Cortex of kidney (tissue), 1 donor: ENCODE measurements at places on chromosomes 16 and 17.

GRCh38 chr17:53950207-53950857, 127.6 kb downstream of the KIF2B start:
- no peak for DNase-seq

DNA sequence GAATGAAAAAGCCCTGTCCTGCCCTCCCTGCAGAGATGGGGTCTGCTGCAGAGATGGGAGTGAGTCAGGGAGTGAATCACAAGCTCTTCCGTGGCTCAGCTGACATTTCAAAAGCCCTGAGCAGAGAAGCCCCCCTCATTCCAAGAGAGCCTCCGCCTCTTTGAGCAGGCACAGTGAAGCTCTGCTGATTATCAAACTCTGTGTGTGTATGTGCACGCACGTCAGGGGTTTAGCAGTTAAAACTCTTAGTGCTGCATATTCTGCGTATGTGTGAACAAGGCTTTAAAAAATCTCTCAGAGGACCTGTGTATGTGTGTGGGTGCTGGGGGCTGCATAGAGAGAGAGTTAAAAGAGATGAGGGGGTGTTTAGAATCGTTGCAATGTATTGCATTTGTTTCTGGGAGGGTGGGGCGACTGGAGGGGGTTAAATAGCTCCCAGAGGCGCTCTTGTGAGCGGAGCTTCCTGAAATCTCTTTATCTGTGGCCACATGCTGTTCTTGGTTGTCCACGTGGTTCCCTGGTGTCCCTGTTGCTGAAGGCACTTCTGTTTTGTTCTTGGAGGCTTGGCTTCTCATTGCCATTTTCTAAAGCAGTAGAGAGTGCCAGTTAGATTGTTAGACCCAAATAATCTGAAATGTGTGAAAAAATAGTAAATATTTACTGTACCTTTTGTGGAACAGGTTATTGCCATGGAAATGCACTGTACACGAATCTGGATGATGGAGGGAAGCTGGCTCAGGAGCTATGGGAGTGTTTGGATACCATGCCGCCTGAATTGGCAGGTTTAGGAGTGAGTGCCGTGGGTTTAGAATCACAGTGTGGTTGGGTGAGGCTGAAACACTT, 116.6 kb downstream of the PRKCB start:
- no peak for DNase-seq

- DNase-seq, result no peak
These were observed 17.8 kb downstream of the HNF1B start for GRCh38 chr17:37726891-37727675.

- no peak for DNase-seq
These were observed 17.7 kb upstream of the GFOD2 start for GRCh38 chr16:67736858-67737257.

- no peak for DNase-seq
These were observed 60.5 kb downstream of the TMEM132E start for GRCh38 chr17:34639706-34640425.

GRCh38 chr17:50133028-50133768, 3.2 kb upstream of the SAMD14 start:
- DNase-seq, result no peak

DNA sequence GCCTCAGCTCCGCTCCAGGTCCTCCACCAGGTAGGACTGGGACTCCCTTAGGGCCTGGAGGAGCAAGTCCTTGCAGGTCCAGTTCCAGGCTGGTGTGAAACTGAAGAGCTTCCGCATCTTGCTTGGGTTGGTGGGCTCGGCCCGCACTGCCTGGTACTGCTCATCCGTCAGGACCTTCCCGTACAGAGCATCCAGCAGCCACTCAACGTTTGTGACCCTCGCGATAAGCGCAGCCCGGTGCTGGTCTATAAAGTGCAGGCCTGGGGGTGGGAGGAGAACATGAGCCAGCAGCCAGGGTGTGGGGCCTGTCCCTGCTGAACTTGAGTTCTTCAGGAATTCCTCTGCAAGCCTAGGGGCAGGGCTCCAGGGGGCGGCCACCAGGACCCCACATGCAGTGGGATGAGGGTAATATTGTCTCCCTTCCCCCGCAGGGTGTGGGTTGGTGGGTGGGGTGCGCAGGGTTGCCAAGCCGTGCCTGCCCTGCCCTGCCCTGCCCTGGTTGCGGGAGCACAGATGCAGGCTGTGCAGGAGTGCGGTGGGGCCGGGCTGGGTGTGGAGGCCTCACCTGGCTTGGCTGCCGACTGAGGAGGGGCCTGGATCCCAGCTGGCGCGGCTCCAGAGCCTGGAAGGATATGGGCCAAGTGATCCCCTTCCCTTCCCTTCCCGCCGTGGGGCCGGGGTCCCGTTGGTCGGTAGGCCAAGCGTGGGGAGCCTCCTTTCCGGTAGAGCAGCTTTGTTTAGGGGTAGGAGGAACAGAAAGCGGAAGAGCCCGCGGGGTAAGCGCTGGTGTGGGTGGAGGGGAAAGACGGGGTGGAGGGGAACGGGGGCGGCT, 762 bp downstream of the PYCARD start:
- no peak for DNase-seq

DNA sequence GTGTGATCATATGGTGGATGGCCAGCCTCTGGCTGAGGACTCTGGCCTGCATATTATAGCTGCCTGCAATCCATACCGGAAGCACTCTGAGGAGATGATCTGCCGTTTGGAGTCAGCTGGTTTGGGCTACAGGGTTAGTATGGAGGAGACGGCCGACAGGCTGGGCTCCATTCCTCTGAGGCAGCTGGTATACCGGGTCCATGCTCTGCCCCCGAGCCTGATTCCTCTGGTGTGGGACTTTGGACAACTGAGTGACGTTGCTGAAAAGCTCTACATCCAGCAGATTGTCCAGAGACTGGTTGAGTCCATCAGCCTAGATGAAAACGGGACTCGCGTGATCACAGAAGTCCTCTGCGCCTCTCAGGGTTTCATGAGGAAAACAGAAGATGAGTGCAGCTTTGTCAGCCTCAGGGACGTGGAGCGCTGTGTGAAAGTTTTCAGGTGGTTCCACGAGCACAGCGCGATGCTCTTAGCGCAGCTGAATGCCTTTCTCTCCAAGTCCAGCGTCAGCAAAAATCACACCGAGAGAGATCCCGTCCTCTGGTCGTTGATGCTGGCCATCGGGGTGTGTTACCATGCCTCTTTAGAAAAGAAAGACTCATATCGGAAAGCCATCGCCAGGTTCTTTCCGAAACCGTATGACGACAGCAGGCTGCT, 69.0 kb upstream of the ENDOV start:
- no peak for DNase-seq

- no peak for DNase-seq
These were observed 16.9 kb upstream of the GLG1 start for GRCh38 chr16:74623839-74624235.

- no peak for DNase-seq
These were observed 19.9 kb downstream of the ARL4D start for GRCh38 chr17:43418441-43419374.

- no peak for DNase-seq
These were observed 40.8 kb downstream of the IRX6 start for GRCh38 chr16:55364811-55365210.

DNA sequence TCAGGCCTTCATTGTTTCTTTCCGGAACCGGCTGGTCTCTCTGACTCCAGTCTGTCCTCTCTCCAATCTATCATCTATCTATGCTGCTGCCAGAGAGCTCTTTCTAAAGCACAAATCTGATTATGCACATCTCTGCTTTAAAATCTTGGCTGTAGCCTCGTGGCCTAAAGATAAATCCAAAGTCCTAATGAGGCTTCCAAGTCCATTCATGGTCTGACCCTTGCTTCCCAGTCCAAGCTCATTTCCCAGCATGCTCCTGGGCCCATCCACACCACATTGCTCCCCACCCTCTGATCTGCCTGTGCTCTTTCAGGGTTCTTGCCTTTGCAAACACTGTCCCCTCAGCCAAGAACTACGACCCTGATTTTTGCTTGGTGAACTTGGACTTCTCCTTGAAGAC, 21.5 kb upstream of the PHB1 start:
- no peak for DNase-seq

DNA sequence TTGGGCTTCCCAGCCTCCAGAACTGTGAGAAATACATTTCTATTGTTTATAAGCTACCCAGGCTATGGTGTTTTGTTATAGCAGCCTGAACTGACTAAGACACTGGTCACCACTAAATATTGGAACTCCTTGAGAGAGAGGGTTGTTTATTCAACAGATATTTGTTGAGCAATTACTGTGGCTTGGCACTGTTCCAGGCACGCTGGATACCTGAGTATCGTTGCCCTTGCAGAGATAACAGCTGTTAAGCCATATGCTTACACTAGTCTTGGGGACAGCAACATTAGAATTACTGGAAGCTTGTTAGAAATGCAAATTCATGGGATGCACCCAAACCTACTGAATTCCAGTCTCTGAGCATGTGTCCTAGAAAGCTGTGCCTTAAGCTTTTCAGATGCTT, 230.7 kb downstream of the HS3ST4 start:
- no peak for DNase-seq

DNA sequence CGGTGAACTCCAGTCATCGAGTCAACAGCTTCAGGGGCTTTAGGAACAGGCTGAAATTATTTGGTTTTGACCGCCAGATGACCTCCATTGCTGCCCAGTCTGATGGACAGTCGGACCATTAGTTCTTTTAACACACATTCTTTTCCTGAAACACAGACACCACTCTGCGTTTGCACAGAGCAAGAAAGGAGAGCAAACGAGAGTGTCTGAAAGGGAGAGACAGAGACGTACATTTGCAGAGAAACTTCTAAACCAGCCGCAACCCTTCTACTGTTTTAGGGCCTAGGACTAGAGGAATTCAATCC, 156.1 kb downstream of the SNX11 start:
- no peak for DNase-seq

GRCh38 chr17:5378566-5379207, 40.8 kb downstream of the NUP88 start:
- no peak for DNase-seq

DNA sequence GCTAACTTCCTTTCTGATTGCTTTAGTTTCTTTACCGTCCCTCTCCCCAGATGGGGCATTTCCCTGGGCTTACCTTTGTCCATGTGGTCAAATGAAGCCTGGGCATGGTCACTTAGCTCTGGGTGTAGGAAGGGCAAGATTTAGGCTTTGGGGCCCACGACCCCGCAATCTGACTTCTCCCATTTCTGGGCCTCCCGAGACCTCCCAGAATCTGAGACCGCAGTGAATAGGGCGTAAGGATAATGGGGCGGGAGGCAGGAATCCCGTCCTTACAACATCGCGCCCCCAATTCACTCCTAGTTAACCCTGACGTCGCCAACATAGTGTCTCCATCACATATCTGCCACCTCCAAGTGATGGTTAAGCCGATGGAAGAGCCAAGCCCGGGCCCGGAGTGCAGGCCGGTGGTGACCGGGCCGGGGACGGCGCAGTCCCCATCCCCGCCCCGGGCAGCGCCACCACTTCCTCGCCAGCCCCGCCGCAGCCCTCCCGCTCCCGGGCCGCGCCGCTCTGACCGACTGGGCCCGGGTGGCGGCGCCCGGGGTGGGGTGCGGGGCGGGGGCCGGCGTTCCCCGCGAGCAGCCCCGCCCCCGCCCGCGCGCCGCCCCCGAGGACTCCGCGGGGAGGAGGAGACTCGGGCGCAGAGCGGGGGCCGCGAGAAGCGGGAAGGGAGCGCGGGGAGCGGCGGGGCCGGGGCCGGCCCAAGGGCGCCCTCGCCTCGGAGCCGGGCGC, at the start of gene RHBDL3:
TSS of gene RHBDL3 (plus strand) at position 641 of the 732 bp plus-strand sequence. CDS start 358 bp downstream, outside the sequence.
- no peak for DNase-seq

GRCh38 chr16:5761592-5761991, 664.0 kb upstream of the EEF2KMT start:
- DNase-seq, result no peak

DNA sequence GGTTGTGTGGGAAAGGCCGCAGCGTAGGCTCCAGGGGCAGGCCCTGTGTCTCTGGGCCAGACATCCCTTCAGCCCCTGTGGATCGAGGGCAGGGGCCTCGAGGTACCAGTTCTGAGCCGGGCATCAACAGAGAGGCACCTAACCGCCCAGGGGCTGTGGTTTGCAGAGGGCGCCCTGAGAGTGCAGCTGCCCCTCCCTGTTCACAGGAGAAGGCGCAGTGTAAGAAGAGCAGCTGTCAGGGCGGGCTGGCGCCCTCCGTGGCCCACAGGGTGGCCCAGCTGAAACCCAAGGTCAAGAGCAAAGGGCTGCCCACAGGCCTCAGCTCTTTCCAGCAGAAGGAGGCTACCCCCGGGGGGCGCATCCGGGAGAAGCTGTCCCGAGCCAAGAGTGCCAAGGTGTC, 56.5 kb downstream of the ACTG1 start:
- DNase-seq, result no peak

DNA sequence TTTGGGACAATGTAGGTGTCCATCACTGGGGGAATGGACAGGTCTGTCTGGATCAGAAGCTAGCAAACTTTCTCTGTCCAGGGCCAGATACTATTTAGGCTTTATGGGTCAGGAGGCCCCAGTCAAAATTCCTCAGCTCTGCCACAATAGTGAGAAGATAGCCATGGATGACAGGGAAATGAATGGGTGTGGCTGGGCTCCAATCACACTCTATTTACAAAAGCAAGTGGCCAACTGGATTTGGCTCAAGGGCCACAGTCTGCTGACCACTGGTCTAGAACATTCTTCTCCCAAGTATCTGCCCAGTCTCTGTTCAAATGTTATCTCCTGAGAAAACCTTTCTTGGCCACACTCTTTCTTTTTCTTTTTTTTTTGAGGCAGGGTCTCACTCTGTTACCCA, 339.9 kb downstream of the SOX9 start:
- DNase-seq, result no peak

GRCh38 chr17:38867968-38868816, 1.7 kb upstream of the LASP1 start:
- no peak for DNase-seq

DNA sequence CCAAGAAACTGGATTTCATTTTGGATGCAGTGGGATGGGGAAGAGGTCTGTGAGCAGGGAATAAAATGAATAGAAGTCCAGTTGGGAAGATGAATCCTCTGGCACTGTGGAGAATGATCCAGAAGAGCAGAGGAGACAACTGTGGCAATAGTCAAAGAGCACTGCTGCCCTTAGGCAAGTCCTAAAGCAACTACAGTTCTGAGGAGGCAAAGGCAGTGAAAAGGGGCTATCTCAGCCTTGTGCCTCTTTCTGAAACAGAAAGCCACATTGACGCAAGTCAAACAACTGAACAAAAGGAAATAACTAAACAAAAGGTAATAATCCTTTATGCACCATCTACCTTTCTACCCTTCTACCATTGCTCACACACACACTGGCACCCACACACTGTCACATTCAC, 238.0 kb upstream of the AXIN2 start:
- DNase-seq, result no peak

GRCh38 chr16:30000735-30001631, 4.9 kb downstream of the INO80E start:
- no peak for DNase-seq

- no peak for DNase-seq
These were observed 4.1 kb downstream of the ADGRG1 start for GRCh38 chr16:57632568-57632967.

GRCh38 chr16:7716660-7717550, 384.3 kb downstream of the RBFOX1 start:
- DNase-seq, result no peak

DNA sequence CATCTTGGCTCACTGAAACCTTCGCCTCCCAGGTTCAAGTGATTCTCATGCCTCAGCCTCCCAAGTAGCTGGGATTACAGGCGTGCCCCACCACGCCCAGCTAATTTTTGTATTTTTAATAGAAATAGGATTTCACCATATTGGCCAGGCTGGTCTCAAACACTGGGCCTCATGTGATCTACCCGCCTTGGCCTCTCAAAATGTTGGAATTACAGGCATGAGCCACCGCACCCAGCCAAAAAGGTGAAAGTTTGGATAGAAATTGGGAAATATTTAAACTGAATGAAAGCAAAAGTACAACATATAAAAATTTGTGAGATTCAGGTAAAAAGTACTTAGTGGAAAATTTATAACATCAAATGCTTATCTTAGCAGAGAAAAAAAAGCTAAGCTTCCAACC, 52.9 kb upstream of the KIFC3 start:
- no peak for DNase-seq

GRCh38 chr16:17354141-17354601, 116.6 kb downstream of the XYLT1 start:
- DNase-seq, result no peak
